ENCODE measurements at places on chromosomes 12 and 14.

- DNase-seq = no peak
Observed at GRCh38 chr12:13289653-13290289, 93.2 kb downstream of the EMP1 start.

- no peak for DNase-seq
Observed at GRCh38 chr14:75141967-75142366, 15.1 kb upstream of the NEK9 start.

- no peak for DNase-seq
Observed at GRCh38 chr14:60705100-60705499, 19.1 kb downstream of the SIX4 start.

DNA sequence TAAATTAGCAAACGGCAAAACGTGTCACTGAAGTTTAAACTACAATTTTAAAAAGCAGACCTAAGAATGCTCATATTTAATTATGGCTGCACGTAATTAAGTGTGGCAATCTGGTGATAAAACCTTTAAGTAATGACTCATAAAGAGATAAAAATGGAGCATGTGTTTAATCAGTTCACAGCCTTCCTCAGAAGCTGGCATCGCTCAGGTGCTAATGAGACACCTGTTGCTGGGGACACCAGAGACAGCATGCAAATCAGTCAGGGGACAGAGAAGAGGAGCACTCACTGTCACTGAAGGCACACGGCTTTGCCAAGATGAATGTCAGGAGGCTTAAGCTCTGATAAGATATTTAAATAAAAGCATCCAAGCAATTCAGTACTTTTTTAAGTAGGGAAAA lies 840.3 kb downstream of the GALC start:
- DNase-seq = no peak

- no peak for DNase-seq
Observed at GRCh38 chr12:26831951-26832821, 808 bp downstream of the ITPR2 start.

- no peak for DNase-seq
Observed at GRCh38 chr12:27316947-27317346, 15.7 kb upstream of the BMAL2 start.

DNA sequence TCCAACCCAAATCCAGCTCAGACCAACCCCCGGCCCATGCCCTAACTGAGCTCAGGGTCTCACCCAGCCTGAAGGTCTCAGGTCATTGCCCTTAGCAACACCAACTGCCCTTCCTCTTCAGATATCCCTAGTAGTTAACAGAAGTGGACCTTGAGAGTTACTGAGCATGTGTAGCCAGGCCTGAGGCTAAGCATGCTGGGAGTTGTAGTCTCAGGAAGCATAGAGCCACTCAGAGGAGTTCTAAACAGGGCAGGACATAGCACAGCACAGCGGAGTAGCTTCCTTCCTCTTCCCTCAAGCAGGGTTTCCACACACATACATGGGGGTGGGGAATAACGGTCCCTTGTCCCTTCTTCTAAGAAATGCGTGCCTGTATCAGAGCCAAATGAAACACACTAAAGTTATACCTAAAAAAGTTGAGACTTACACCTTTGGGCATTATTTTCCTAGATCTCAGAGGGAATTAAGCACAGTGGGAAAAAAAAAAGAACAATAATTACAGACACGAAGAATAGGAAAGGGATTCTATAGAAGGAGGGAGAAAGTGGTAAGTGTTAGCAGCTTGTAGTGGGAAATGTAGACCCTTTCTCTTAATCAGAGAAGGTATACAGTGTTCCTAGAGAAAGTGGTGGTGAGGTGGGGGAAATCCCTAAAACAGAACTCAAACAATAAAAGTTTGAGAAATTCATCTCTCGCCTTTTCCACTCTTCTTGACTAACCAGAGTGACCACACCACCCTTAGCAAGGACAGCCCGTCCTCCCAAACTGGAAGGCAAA lies 4.4 kb downstream of the KMT2D start:
- no peak for DNase-seq

DNA sequence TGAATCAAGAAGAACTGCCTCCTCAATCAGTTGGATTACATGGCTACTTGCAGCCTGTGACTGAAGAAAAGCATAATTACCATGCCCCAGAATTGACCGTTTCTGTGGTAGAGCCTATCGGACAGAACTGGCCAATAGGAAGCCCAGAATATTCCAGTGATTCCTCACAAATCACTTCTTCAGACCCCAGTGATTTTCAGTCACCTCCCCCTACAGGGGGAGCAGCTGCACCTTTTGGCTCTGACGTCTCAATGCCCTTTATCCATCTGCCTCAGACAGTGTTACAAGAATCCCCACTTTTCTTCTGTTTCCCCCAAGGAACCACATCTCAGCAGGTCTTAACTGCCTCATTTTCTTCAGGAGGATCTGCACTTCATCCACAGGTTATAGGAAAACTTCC lies 80.8 kb downstream of the RAD52 start:
- DNase-seq = no peak
